K562 (cell line): ENCODE measurements at places on chromosomes 7 and 10. TPM values are rescaled to one million over a fixed set of nuclear protein-coding genes. Genes with fewer than 3 reads are reported as not detected.

Gene C10orf67
- not detected in 2 replicates for total RNA-seq

- no peak for DNase-seq
Measured at GRCh38 chr10:14545827-14546226, 215.1 kb upstream of the FRMD4A start.

Gene NOS3
- total RNA-seq: 111 and 124 TPM in 2 replicates

DNA sequence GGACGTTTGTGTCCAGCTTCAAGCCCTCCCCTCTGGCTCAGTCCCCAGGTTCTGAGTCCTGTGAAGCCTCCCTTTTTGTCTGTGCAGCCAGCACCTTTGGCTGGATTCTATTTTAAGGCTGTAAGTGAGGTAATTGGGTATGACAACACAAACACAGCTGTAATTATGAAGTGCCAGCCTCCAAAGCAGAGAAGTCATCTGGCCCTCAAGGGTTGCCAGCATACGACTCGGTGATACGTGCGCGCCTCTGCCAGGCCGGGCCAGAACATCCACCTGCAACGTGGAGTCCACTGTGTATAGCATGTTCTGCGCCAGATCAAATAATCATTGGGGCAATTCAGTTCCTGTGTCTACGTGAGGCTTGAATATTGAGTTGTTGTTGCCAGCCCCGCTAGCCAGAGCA is 6.7 kb upstream of the FAM180A start:
- no peak for DNase-seq

Gene SCART1
- total RNA-seq: 4.4 and 5.5 TPM in 2 replicates

- DNase-seq: no peak
Measured at GRCh38 chr7:41030673-41031072, 672.2 kb downstream of the INHBA start.

- DNase-seq: no peak
Measured at GRCh38 chr7:20083781-20084180, 133.4 kb downstream of the MACC1 start.

Gene ZNF398
- 17.1 and 18.6 TPM in 2 replicates for total RNA-seq

- no peak for DNase-seq
Measured at GRCh38 chr10:82377608-82378007, 502.6 kb downstream of the NRG3 start.

Gene FXYD4
- not detected in 2 replicates for total RNA-seq

Gene HECW1
- total RNA-seq: 0.47 TPM in 1 of 2 replicates, not detected in the other

DNA sequence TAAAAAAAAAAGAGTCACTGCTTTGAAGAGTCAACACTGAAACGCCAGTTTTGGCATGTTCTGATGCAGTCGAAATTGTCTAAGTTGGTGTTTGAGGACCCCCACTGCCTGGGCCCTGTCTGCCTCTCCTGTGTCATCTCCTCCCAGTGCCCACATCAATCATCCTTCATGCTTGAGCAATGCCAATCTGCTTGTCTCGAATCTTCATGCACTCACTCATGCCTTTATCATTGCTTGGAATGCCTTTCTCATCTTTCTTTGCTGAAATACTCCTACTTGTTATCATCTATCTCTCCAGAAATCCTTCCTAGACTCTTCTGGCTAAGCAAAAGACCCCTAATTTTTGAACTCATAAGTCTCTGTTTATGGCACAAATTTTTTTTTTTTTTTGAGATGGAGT is 42.1 kb upstream of the PLPP4 start:
- no peak for DNase-seq
